ENCODE measurements at places on chromosomes 7 and 10.

DNA sequence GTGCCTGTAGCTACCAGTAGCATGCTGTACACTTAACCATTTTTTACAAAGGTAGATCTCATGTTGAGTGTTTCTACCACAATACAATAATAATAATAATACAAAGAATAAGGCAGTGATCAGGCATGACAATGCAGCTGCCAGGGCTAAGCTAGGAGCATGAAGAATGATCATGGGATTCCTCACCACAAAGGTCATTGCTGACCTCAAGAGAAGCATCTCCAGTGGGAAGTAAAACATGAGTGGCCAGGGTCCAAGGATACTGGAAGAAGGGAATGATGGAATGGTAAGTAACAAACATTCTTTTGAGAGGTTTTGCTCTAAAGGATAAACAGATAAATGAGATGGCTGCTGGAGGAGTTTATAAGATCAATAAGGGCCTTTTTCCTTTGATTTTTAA is 591.1 kb downstream of the TNS3 start:
- DNase-seq: no peak

- DNase-seq: no peak
These were observed 187.4 kb upstream of the GDF10 start for GRCh38 chr10:47112612-47113011.

DNA sequence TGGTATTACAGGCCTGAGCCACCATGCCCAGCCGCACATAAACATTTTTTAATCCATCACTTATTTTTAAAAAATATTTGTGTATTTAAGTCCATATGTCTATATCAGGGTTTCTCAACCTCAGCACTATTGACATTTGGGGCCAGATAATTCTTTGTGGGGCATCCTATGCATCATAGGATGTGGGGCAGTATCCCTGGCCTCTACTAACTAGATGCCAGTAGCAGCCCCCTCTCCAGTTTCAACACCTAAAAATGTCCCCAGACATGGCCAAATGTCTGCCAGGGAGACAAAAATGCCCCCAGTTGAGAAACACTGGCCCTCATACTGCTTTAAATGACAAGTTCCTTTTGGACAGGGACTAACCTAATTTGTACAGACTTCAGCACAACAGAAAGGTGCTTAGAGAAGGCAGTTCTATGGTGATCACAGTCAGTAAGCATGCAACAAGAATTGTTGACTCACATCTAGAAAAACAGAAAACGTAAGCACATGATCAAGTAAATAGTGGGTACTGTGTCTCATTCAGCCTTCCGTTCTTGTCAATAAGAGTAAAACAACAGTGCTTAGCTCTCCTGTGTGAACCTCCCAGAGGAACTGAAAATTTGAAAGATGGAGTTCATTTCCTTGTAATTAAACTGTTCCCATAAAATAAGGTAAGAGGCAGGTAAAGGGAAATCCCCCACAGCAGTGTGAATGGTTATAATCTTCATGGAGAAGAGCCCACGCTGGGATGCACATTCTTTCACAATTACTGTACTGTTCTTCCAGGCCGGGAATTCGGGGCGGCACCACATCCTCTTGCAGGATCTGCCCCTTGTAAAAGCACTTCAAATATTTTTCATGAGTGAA is 17.3 kb upstream of the ADRB1 start:
- no peak for DNase-seq

- DNase-seq: no peak
These were observed 18.5 kb upstream of the CHCHD1 start for GRCh38 chr10:73763343-73763742.

GRCh38 chr7:18019555-18019954 is 8.1 kb downstream of the PRPS1L1 start:
- no peak for DNase-seq

GRCh38 chr10:132385721-132386418 is 11.1 kb upstream of the PWWP2B start:
- DNase-seq: no peak

- no peak for DNase-seq
These were observed 247.4 kb downstream of the PTEN start for GRCh38 chr10:88110822-88111221.
